Progenitor cell of endocrine pancreas (in vitro differentiated cells): ENCODE measurements at places on chromosomes 7 and 10. TPM values are rescaled to one million over a fixed set of nuclear protein-coding genes. Genes with fewer than 3 reads are reported as not detected.

- no peaks in the 10 kb centered on the region for H3K4me1 ChIP-seq
- no peak for DNase-seq
- H3K27me3 ChIP-seq, result no peaks in the 10 kb centered on the region
- peaks cover 16% of the 10 kb centered on the region for H3K36me3 ChIP-seq
Observed at GRCh38 chr7:95141755-95142154, 182.6 kb downstream of the PON1 start.

GRCh38 chr10:11870461-11870780 is 47.3 kb downstream of the PROSER2 start:
- peaks cover 17% of the 10 kb centered on the region for H3K4me1 ChIP-seq
- H3K36me3 ChIP-seq, result peaks cover 21% of the 10 kb centered on the region
- no peak overlapping the region for H3K27ac ChIP-seq
- no peak for DNase-seq

DNA sequence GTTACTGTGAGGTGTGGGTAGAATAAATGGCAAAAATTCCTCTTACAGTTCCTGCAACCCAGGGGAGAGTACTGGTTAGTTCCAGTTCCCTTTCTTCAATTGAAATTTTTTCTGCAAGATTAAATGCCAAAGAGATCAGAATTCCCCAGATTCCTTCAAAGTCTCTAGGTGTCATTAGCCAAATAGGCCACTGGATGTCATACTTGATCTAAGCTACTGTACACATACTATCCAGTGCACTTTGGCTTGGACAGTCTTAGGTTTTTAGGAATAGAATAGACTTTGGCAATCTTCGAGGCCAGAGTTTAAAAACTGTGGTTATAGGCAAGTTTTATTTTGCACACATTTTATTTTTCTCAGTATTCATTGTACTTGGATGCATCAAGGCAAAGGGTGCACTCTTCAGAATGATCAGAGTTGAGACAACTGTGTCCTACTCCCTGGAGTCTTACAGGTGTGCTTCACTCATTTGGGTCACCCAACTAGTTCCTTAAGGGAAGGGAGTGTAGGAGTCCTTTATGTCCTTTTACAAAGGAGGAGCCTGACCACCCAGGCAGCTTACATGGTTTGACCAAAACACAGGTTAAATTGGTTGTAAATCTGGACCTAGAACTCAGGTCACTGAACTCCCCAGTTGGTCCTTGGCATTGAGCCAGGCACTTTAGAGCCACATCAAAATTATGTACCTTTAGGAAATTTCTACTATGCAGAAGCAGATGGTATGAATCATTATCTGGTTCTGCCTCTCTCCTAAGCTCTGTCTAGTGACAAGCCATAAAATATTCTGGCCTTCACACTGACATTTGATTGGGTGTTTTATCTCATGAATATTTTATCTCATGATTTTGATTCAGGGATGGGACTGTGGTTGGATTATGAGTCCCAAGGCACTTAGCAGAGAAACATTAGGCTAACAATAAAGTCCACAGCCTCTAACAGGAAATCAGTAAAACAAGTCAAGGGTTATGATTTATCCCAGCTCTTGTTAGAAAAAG is 49.5 kb downstream of the ASAH2B start:
- no peak overlapping the region for H3K27ac ChIP-seq
- peaks cover 2% of the 10 kb centered on the region for H3K36me3 ChIP-seq
- no peak for DNase-seq
- no peak overlapping the region for H3K4me3 ChIP-seq
- no peaks in the 10 kb centered on the region for H3K27me3 ChIP-seq

DNA sequence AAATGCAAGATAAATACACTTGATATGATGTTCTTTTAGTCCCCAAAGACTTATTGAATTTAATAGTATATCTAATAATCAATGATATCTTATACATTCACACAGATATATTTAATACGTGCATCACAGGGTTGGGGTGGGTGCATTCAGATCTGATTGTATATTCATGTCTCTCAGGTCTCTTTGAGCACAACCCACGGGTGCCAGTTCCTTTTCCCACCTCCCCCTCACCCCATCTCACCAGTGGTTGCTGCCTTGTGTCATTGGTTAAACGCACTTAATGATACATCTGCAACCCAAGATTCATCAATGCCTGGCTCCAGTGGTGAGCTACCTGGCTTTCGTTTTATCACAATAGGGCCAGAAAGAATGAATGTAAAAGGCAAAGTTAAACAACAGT is 6.2 kb downstream of the LRIT1 start:
- no peak overlapping the region for H3K27ac ChIP-seq
- H3K4me1 ChIP-seq, result no peaks in the 10 kb centered on the region

DNA sequence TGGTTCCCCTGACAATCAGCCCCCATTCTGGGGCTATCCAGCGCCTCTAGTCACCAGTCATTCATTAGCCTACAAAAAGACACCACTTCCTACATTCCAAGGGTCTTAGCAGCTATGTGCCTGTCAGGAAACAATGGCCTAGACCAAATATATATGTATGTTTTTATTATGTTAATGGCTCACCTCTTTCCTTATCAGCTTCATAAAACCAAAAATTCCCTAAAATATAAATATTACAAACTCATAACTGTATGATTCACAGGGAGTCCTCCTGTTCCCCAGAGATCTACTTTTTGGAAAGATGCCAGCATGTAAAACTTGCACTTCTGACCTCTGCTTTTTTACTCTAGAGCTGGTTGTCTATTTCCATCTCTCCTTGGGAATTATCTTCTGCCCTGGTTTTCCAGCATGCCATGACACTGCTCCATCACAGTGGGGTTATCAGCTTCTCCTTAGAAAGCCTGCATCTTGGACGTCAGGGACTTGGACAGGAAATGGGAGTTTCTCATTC is 79.2 kb downstream of the ABCA13 start:
- no peaks in the 10 kb centered on the region for H3K27me3 ChIP-seq
- H3K27ac ChIP-seq, result no peak overlapping the region
- no peaks in the 10 kb centered on the region for H3K36me3 ChIP-seq
- no peak overlapping the region for H3K4me3 ChIP-seq
- DNase-seq, result no peak
- H3K4me1 ChIP-seq, result no peaks in the 10 kb centered on the region

GRCh38 chr7:28654110-28654509 is 241.8 kb downstream of the CREB5 start:
- no peak overlapping the region for H3K27ac ChIP-seq
- no peaks in the 10 kb centered on the region for H3K27me3 ChIP-seq
- DNase-seq, result no peak
- no peaks in the 10 kb centered on the region for H3K4me1 ChIP-seq
- H3K4me3 ChIP-seq, result no peak overlapping the region

SP4 gene
- 19.2 and 19.8 TPM in 2 replicates for total RNA-seq

- no peak overlapping the region for H3K27ac ChIP-seq
- H3K4me3 ChIP-seq, result no peak overlapping the region
- peaks cover 2% of the 10 kb centered on the region for H3K4me1 ChIP-seq
- no peaks in the 10 kb centered on the region for H3K36me3 ChIP-seq
Observed at GRCh38 chr10:96440361-96441292, 73.1 kb downstream of the TLL2 start.

GRCh38 chr10:119306514-119306951 is 99.2 kb downstream of the GRK5 start:
- no peaks in the 10 kb centered on the region for H3K36me3 ChIP-seq
- H3K27ac ChIP-seq, result no peak overlapping the region
- no peak for DNase-seq
- peaks cover 33% of the 10 kb centered on the region for H3K4me1 ChIP-seq

DNA sequence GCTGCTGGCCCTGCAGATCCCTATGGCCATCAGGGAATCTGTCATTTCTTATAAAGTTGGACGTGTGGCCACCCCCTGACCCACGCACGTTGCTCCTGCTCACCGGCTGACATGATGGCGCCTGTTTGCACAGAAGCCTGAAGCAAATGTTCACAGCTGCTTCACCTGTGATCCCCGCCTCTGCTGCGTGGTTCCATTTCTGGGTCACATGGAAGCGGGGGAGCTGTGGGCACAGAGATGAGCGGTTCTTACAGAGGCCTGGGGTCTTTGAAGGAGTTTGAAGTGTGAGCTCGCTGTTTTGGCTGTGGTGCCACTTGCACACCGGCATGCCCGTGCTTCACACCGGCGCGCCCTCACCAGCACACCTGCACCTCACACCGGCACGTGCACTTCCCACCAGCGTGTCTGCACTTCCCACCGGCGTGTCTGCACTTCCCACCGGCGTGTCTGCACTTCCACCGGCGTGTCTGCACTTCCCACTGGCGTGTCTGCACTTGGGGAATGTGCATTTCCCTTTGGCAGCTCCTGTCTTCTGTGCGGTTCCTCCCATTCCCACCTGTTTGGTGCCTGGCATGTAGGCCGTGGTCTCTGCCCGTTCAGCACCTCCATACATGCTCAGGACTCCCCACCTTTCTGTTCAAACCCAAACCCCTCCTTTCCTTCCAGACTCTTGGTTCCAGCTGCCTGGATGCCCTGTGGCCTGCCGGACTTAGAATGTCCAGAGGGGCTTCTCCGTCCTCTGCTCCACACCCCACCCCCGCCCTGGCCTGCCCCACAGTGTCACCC is 86.7 kb downstream of the INPP5A start:
- H3K27ac ChIP-seq, result no peak overlapping the region
- peaks cover 9% of the 10 kb centered on the region for H3K36me3 ChIP-seq
- no peak overlapping the region for H3K4me3 ChIP-seq

HOXA9 gene
- not detected in 2 replicates for total RNA-seq

DNA sequence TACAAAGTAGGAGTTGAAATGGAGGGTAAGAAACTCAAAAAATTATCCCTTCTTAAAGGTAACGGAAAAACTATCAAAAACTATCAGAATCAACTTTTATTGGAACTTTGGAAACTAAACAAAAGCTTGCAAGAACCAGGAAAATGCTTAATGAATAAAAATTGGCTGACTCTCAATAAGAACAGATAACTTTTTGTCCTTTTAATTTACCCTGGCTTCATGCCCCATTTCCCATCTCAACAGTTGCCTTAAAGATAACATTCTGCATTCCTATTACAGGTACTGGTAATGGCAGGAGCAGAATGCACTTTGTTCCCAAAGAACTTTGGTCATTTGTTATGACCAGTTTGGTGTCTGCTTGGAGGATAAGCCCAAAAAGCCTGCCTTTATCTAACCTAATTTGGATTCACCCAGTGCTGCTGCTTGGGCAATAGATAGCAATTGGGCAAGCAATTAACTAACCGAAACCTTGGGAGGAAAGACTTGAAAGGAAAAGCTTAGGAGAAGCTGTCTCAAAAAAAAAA is 17.8 kb downstream of the CH25H start:
- peaks cover 3% of the 10 kb centered on the region for H3K36me3 ChIP-seq
- no peak for DNase-seq
- H3K4me1 ChIP-seq, result peaks cover 25% of the 10 kb centered on the region

DNA sequence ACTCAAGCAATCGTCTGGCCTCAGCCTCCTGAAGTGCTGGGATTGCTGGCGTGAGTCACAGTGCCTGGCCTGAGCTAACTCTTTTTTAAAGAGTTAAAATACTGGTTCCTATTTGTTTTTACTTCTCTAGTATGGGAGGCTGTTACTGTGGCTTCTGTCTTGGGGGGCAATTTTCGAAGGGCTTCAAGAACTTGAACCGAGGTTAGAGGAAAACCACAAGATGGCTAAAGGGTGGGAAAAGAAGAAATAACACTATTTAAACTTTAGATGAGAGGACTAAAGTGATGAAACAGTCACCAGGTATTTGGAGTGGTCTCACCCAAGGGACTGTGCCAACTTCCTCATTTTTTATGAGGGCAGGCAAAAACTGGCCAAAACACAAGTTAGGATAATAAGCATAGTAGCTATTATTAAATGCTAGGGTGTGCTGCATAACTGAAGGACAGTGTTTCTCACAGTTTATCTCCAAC is 17.8 kb downstream of the MET start:
- no peaks in the 10 kb centered on the region for H3K27me3 ChIP-seq
- no peak for DNase-seq
- H3K4me3 ChIP-seq, result no peak overlapping the region
- peaks cover 9% of the 10 kb centered on the region for H3K36me3 ChIP-seq
- peaks cover 25% of the 10 kb centered on the region for H3K4me1 ChIP-seq

DNA sequence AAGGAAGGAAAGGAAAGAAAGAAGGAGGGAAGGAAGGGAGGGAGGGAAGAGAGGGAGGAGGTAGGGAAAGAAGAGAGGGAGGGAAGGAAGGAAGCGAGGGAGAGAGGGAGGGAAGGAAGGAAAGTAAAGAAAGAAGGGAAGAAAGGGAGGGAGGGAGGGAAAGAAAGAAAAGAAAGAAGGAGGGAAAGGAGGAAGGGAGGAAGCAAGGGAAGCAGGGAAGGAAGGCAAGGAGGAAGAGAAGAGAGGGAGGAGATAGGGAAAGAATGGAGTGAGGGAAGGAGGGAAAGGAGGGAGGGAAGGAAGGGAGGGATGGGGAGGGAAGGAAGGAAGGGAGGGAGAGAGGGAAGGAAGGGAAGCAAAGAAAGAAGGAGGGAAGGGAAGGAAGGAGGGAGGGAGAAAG is 65.8 kb downstream of the MAP3K8 start:
- no peaks in the 10 kb centered on the region for H3K36me3 ChIP-seq
- H3K27me3 ChIP-seq, result peaks cover 10% of the 10 kb centered on the region
- DNase-seq, result no peak
- no peaks in the 10 kb centered on the region for H3K4me1 ChIP-seq
- H3K27ac ChIP-seq, result no peak overlapping the region
- H3K4me3 ChIP-seq, result no peak overlapping the region

CPED1 gene
- total RNA-seq, result 0.80 and 1.1 TPM in 2 replicates

GRCh38 chr10:49357910-49358309 is 38.0 kb downstream of the DRGX start:
- no peak overlapping the region for H3K4me3 ChIP-seq
- H3K4me1 ChIP-seq, result no peaks in the 10 kb centered on the region
- no peak overlapping the region for H3K27ac ChIP-seq
- no peak for DNase-seq

WEE2 gene
- total RNA-seq, result 0.16 and 0.36 TPM in 2 replicates
